Left ventricle myocardium inferior (tissue), 1 donor: ENCODE measurements at places on chromosomes 4 and X.
A peak's percentile ranks its signal among the peaks of the same experiment; 100 is the strongest.

- DNase-seq = no peak
Measured at GRCh38 chr4:40170588-40170987, 26.2 kb upstream of the RHOH start.

DNA sequence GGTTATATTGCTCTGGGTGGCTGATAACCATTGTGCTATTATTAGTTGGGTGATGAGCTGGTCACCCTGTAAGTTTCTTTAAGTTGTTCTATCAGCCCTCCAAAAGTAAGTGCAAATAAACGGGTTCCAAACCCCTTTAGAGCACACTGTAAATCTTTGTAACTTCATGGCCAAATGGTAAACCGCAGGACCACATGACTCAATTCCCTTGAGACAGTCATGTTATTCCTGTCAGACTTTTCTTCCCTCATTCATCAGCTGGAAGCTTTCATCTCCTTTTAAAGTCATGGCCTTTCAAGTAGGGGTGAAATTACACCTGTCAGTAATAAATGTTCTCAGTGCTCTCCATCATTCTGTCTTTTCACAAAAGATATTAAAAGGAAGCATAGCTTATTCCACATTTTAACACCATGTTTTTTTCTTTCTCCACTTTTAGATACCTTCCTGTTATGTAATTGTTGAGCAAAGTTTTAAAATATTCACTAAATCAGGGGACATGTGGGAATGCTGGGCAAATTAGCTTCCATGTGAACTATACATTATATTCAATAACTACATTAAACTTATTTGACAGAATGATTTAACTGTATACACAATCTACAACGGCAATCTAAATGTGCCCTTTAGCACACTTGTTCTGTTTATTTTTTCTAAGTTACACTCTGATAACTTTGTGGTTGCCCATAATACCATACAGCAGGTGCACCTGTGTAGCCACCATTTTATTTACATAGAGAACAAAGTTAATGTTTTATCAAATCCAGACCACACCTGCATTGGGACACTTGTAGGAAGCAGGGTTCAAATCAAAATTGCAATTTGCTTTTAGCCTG lies 275.5 kb downstream of the CFAP299 start:
- DNase-seq = no peak

DNA sequence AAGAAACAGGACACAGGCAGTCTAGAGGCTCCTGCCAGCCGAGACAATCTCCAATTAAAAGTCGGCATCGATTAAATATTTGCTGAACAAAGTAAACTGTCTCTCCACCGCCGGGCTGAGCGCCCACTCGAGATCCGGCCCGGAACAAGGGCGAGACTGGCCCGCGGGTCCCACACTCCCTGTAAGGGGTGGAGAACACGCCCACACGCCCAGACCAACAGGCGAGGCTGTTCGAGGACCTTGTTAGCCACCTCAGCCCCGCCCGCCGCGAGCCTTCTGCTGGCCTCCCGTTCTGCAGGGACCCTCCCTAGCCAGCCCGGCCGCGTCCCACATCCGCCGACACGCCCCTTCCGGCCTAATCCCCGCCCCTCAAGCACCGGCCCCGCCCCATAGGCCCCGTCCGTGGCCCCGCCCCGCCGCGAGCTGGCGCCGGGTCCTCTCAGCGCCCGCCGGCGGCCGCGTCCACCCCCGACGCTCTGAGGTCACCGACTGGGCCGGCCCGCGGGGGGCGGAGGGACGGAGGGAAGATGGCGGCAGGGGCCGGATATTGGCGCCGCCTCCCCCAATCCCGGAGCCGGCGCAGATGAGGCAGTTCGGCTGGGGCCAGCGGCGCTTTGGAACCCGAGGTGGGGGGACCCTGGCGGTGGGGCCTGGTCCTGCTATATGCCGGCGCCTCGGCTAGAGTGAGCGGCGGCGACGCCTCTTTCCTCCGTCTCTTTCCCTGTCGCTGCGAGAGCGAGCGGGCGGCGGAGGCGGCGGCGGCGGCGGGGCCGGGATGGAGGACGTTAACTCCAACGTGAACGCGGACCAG lies at the start of gene SLAIN2:
SLAIN2 (plus strand) TSS at position 565 of the 811 bp plus-strand sequence; CDS start at position 776, 211 bp downstream.
- DNase-seq = peak; percentile 100

DNA sequence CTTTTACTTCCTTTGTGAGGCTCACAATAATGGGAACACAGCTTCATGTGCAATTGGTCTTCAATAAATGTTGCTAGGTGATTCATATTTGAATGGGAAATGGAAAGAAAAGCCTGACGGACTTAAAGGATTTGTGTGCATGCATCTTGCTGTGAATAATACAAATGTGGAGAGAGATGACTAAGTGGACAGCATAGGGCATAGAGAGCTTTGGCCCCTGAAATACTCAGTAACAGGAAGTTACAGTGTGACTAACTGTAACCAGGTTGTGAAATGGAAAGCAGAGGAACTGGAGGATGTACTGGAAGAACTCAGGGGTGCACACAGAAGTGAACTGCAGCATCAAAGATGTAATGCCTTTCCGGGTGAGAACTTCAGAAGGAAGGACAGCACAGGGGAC lies 206.7 kb downstream of the MGST2 start:
- no peak for DNase-seq

DNA sequence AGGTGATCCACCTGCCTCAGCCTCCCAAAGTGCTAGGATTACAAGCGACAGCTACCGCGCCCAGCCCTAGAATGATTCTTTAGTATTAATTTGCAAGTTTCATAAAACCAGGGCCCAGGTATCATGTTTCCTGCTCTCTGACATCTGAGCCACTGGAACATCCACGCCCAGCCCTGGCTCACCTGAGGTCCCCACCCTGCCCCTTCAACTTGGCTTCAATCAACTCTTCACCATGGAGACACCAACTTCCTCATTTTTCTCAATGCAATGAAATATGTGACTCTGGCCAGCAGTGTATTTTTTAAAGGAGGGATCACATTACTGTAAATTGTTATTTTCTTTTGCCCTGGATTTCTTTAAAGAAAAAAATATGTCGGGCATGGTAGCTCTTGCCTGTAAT lies 3.9 kb downstream of the PRSS12 start:
- DNase-seq = no peak

DNA sequence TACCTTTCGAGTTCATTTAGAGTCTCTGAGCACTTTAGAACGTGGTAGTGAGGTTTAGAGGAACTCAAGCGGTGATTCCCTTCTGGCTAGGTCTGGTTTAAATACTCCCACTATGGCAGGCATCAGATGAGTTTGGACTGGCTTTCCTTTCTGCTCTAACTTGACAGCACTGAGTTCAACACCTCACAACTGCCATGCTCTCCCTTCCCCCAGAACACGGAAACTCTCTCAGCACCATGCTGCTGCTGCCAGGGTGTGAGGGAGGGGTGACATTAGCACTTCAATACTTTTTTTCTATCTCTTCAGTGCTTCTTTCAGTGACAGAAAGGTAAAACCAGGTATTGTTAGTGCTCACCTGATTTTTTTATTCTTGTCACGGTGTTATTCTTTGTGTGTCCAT lies 234.5 kb upstream of the AGTR2 start:
- no peak for DNase-seq

- no peak for DNase-seq
Measured at GRCh38 chr4:86358257-86358656, 1.6 kb downstream of the MAPK10 start.

GRCh38 chr4:8766610-8767009 lies 105.0 kb downstream of the HMX1 start:
- peak; percentile 2 for DNase-seq

GRCh38 chr4:180465364-180465763 lies 1777.8 kb upstream of the TENM3 start:
- no peak for DNase-seq

- no peak for DNase-seq
Measured at GRCh38 chr4:181509073-181509472, 734.1 kb upstream of the TENM3 start.

DNA sequence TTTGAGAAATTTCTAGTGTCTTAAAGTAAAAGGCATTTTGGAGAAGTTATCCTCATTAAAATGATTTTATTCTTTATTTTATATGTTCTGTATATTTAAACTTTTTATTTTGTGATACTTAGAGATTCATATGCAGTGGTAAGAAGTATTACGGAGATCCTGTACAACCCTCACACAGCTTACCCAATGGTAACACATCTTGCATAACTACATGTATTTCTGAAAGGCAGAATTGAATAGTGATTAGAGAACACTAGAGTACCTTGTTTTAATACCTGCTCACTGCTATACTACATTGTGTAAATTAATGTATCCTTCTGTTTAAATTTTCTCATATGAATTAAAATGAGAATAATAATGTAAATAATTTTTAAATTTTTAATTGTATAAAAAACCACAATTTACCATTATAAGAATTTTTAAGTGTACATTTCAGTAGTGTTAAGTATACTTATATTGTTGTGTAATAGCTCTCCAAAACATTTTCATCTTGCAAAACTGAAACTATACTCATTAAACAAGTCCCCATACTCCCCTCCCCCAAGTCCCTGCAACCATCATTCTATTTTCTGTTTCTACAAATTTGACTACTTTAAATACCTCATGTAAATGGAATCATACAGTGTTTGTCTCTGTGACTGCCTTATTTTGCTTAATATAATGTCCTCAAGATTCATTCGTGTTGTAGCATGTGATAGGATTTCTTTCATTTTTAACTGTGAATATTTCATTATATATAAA lies 45.4 kb downstream of the INTS12 start:
- DNase-seq = no peak

DNA sequence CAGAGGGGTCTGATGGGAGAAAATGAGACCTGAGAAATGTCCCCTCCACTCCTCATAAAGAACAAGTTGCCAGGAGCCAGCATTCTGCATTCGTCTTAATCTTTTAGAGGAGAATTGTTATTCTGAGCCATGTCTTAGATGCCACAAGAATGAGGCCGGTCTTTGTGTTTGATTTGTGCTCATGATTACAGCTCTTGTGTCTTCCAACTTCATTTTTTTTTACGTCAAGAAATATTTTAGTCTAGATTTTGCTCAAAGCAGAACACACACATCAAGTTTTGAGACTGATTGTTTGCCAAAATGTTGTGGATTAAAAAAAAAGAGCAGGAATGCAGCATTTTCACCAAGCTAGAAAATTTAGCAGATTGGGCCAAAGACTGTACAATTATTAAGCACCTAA lies 130.6 kb upstream of the PITX2 start:
- no peak for DNase-seq

GRCh38 chr4:61204353-61205060 lies 4.4 kb downstream of the ADGRL3 start:
- no peak for DNase-seq

GRCh38 chr4:42396361-42396751 lies 932 bp upstream of the SHISA3 start:
- no peak for DNase-seq

DNA sequence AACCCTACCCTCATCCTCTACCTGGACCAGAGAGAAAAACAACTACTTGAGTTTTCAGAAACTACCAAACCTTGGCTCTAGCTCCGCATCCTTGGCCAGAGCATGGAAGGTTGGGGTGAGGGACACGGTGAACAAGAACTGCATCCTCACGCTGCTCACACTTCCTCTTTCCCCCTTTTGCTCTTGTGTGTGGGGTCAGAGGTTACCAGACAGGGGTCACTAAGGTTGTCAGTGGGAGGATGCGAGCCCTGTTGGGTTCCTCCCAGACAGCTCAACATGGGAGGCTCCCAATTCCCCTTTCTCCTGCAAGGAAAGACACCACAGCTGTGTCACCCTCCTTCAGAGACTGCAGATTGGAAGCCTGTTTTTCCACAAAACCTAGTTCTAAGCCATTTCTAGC lies 5.5 kb upstream of the ZXDB start:
- DNase-seq = no peak

- DNase-seq = no peak
Measured at GRCh38 chr4:53781629-53782457, 190.6 kb upstream of the LNX1 start.

DNA sequence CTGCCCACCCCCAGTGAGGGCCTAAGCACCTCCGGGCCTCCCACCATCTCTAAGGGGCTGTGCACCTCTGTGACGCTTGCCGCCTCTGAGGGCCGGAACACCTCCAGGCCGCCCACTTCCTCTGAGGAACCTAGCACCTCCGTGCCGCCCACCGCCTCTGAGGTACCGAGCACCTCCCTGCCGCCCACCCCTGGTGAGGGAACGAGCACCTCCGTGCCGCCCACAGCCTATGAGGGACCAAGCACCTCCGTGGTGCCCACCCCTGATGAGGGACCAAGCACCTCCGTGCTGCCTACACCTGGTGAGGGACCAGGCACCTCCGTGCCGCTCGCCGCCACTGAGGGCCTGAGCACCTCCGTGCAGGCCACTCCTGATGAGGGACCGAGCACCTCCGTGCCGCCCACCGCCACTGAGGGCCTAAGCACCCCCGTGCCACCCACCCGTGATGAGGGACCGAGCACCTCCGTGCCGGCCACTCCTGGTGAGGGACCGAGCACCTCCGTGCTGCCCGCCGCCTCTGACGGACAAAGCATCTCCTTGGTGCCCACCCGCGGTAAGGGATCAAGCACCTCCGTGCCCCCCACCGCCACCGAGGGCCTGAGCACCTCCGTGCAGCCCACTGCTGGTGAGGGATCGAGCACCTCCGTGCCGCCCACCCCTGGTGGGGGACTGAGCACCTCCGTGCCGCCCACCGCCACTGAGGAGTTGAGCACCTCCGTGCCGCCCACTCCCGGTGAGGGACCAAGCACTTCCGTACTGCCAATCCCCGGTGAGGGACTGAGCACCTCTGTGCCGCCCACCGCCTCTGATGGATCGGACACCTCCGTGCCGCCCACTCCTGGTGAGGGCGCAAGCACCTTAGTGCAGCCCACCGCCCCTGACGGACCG lies 977 bp downstream of the MAGEE1 start:
- DNase-seq = no peak

DNA sequence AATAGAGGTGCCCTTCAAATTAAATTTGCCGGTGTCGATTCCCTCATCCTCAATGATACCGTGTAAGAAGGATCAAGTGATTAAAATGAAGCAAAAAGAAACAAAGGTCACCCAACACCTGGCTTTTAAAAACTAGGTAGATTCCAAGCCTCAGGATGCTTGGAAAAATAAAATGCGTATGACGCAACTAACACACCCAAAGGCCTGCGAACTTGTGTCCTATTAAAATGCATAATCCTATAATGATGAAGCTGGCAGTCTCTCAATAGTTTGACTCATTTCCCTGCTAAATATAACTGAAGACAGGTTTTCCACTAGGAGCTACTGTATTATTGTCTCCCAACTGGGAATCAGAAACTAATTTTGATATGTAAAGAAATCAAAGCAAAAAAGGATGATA lies 263.2 kb downstream of the DHX15 start:
- DNase-seq = no peak

DNA sequence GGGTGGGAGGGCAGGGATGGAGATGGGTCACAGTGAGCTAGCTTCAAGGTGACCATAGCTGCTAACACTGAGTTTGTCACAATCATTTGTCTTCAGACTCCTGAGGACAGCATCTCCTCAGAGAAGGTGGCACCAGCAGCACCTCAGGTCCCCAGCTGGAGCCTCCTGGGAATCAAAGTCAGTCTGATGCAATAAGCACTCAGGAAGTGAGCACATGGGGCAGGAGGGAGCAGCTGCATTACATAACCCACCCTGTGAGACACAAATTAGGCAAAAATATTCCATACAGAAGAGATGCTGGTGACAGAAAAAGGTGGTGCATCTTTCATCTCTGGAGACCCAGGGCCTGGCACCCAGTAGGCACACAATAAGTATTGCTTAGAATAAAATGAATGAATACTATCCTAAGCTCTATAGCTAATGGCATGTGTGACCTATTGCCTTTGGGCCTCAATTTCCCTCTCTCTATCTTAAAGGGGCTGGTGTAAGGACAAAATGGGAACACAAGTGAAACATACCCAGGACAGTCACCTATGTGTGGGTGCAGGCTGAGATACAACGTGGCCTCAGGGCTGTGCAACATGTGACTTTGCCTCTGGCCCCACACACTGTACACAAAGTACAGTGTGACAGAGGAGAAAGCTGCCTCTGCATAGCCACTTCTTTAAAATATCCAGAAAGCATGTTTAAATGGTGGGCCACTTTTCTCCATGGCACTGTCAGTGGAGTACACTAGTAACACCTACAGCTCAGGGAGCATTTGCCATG lies 37.1 kb downstream of the SLC39A8 start:
- DNase-seq = no peak
